Stimulated activated memory B cell treated with anti-CD40 and anti-IgM and Interleukin-4, amounts not matched to agents 10 μg/mL and 1 μg/mL and 100 μg/mL, for 72 hours (primary cell): ENCODE measurements at places on chromosomes 2 and 18.

DNA sequence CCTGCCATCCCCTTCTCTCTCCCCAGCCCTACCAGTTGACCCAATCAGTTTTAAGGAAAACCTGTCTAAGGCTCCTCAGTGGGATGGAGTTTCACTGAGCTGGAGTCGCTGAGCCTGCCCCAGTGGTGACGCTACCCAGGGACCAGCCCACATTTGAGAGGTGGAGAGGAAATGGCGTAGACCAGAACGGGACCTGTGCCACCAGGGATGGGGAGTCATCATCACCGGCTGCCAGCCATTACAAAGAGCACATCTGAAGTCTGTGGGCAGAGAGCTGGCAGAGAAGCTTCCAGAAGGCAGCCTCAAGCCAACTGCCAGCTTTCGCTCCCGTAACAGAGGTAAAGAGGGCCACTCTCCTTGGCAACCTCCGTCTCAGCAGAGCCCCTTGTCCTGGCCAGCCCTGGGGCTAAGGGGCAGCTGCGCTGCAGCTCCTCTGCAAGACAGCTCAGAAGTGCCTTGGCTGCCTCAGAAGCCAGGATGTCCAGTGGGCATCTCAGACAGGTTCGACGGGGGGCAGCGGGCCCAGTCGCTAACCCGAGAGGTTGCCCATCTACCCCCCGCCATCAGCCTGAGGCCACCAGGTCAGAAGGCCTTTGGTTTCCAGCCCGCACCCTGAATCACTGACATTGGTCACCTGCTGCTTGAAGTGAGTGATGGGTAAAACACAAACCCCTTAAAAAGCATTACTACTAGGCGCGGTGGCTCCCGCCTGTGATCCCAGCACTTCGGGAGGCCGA is 15.4 kb downstream of the SDC1 start:
- no peak for ATAC-seq

DNA sequence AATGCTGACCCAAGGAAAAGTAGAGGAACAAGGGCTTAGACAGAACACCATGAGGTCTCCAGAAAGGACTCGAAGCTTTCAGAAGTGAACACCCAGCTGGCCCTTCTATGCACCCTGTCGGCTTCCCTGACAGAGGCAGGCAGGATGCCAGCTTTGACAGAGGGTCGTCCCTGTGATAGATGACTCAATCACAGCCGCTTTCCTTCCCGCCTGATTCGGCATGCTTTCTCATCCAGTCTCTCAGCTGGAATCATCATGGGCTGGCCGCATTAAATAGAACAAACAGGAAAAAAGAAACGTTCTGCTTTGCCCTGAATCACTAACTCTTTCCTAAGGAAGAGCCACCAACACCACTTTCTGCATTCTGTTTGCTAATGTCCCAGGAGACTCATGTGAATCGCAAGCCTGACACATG is 140.3 kb upstream of the RAB12 start:
- no peak for ATAC-seq

GRCh38 chr2:230996661-230997060 is 740 bp downstream of the SPATA3 start:
- ATAC-seq: no peak

DNA sequence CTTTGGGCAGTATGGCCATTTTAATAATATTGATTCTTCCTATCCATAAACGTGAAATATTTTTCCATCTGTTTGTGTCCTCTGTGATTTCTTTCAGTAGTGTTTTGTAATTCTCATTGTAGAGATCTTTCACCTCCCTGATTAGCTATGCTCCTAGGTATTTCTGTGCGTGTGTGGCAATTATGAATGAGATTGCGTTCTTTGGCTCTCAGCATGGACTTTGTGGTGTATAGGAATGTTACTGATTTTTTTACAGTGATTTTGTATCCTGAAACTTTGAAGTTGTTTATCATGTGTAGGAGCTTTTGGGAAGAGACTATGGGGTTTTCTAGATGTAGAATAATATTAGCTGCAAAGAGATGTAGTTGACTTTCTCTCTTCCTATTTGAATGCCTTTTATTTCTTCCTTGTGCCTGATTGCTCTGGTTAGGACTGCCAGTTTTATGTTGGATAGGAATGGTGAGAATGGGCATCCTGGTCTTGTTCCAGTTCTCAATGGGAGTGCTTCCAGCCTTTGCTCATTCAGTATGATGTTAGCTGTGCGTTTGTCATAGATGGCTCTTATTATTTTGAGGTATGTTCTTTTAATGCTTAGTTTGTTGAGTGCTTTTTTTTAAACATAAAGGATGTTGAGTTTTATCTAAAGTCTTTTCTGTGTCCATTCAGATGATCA is 27.0 kb upstream of the THUMPD2 start:
- ATAC-seq: no peak

GRCh38 chr18:31876707-31877106 is 66.2 kb downstream of the TRAPPC8 start:
- no peak for ATAC-seq

DNA sequence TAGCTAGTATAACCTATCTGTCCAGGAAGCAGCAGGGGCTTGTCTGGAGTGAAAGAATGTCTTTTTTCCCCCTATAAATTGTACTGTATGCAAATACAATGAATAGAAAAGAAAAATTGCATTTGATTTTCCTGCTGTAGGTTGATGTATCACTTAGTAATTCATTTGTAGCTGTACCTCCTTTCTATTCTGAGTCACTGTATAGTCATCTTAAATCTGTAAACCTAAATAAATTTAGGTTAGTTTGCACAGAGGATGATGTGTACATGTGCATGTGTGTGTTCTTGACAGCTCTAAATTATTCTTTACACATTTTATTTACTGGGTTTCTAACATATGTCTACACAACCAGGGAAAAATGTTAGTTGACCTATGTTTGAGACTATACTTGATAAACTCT is 478.7 kb upstream of the CNTNAP5 start:
- ATAC-seq: no peak

- ATAC-seq: no peak
Observed at GRCh38 chr2:225948903-225949302, 549.4 kb downstream of the NYAP2 start.

- ATAC-seq: no peak
Observed at GRCh38 chr2:223283329-223283728, 231.3 kb downstream of the KCNE4 start.

DNA sequence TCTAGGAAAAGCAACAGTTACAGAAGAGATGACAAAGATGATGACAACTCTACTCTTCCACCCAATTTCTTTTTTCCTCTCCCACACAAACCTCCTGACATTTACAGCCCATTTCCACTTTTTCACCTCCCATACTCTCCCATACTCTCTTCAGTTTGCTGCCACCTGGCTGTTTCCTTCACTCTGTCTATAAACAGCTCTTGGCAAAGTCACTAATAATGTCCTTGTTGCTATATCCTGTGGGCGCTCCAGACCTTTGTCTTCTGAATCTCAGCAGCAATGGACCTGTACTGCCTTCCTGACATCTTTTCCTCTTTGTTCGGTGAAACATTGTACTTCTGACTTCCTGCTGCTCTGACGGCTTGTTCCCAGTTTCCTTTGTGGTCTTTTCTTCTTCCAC is 60.7 kb upstream of the CAVIN2 start:
- ATAC-seq: no peak

GRCh38 chr2:33583194-33583938 is 15.7 kb downstream of the FAM98A start:
- no peak for ATAC-seq

- ATAC-seq: no peak
Observed at GRCh38 chr18:8949206-8949605, 153.3 kb upstream of the NDUFV2 start.

- no peak for ATAC-seq
Observed at GRCh38 chr2:144377914-144378313, 142.0 kb downstream of the ZEB2 start.

DNA sequence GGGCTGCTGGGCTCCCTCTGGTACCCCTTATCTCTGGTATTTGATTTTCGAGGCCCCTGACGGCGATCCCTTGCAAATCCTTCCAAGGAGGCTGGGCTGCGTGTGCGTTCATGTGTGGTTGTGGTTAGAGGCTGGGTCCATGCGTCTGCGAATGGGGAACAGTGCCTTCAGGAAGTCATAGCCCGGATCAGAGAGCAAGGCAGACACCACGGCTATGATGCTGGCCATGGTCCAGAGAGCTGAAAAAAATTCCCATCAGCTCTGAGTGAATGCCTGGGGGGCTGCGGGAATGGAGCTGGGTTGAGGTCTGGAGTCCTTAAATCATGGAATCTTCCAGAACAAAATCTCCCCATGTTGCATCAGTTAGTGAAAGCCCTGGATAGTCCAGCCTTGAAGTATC is 145.5 kb downstream of the ACKR3 start:
- ATAC-seq: no peak

DNA sequence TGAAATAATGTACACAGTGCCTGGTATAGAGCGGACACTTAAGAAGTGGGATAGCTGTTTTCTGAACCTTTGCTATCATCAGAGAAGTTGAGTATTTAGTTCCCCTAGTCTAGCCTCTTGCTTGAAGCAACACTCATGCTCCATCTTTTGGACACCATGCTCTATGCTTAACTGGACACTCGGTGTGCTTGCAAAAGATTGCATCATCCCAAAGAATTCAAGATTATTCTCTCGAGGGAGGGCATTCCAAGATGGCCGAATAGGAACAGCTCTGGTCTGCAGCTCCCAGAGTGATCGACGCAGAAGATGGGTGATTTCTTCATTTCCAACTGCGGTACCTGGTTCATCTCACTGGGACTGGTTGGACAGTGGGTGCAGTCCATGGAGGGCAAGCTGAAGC is 143.9 kb upstream of the FSHR start:
- ATAC-seq: no peak

DNA sequence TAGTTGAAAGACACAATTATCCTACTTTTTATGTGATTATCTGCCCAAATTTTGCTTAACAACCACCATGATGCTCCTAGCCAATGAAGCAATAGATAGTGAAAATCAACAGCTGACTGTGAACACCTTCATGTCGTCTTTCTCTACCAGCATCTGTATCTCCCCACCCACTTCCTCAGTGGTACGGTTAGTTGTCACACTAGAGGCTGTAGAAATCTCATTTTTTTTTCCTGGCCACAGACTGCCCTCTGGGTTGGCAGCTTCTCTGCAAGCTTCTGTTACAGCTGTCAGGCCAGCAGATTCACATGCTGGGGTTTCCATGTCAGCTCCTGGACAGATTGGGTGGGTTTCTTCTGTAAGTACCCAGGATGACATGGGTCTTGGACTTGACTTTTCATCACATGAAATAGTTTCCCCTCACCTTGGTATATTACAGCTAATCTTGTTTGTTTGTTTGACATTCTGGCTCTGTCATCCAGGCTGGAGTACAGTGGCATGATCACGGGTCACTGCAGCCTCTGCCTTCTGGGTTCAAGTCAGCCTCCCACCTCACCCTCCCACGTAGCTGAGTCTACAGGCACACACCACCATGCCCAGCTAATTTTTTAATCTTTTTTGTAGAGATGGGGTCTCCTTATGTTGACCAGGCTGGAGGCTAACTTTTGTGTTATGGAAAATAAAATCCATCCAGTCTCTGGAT is 24.3 kb downstream of the STAT4 start:
- ATAC-seq: peak; percentile 47

DNA sequence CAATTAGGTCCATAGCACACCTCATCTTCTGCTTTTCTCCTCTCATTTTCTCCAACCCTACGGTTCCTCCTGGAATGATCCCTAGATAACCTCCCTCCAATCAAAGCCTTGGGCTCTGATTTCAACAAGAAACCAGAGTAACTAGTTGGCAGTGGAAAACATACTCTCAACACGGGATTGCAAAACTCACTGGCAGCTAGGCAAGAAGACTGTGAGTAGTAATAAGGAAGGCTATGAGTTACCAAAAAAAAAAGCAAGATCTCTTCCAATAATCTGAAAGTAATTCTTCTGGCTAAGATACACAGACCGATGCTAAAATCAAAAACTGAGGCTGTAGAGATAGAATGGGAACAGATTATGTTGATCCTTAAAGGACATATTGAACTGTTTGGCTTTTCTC is 28.4 kb upstream of the CCDC102B start:
- ATAC-seq: no peak

- no peak for ATAC-seq
Observed at GRCh38 chr2:159600752-159601151, 15.6 kb downstream of the BAZ2B start.

DNA sequence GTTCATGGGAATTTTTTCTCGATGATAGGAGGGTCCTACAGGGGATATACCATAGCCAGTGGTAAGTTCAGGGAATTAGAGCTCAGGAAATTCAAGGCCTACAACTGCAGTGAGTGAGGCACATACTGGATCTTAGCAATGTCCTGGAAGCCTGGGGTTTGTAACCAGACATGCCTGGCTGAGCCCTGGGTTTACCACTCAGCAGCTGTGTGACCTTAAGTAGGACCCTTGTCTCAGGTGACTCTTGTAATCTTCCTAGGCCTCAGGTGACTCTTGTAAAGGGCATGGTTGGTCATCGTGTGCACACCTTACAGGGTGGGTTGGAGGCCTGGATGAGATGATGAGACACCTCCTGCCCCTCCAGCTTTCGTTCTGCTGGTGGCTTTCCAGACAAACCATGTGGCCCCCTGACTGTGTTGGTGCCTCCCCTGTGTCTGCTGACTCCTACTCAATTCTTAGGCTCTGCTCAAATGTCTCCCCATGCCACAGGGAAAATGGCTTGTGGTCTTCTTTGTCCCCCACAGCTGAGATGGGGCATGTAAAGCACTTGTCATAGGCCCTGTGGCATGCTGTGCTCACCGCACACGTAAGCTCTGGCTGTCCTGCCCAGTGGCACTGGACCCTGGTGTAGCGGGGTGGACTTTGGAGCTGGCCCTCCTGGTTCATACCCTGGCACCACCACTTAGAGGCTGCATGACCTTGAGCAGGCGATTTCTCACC is 94.1 kb downstream of the FHOD3 start:
- no peak for ATAC-seq

DNA sequence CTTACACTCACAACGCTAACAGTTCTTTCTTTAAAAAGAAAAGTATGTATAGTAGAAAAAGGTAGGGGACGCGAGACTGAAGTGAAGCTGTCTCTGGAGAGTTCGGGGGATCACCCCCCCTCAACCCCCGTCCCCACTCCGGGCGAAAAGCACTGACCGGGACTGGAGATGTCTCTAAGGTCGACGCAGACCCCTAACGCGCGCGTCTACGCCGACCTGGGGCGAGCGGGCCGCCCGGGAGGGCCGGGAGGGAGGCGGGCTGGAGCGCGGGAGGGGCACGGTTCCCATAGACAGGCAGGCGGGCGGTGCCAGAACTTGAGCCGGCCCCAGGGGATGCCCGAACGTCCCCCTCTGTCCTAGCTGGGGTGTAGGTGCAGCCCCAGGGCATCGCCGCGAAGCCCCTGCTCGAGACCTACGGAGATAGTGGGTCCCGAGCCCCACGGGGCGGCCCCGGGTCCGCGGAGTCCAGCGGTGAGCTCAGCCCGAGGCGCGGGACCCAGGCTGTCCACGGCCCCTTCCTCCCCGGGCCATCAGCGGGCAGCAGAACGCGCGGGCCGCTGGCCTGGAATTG is 82.2 kb downstream of the CHRNA1 start:
- peak; percentile 70 for ATAC-seq
